ENCODE measurements at places on chromosomes 5 and 9.

- no peak for DNase-seq
These were observed 171.8 kb upstream of the TNC start for GRCh38 chr9:115289757-115290208.

- DNase-seq, result no peak
These were observed 7.6 kb upstream of the CAMSAP1 start for GRCh38 chr9:135914921-135915320.

GRCh38 chr9:137218754-137219271 is 3.2 kb downstream of the RNF208 start:
- no peak for DNase-seq

DNA sequence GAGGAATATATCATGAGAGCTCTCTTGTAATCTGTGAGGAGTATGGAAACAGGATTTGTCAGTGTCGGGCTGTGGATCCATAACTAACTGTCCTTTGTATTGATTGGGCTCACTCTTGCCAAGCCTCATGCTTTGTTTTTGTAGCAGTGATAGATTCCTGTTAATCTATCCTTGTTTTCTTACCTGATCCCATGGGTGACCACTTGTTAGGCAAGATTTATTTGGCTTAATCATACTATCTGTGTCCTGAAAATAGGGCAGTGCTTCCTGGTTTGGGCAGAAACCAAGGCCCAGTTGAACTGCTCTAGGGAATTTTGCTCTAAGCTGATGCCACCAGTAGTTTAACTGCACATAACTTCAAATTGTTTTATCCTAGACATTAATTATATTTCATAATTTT is 6.1 kb downstream of the NDFIP1 start:
- no peak for DNase-seq

- DNase-seq, result no peak
These were observed 12.0 kb upstream of the NEUROG1 start for GRCh38 chr5:135547590-135548254.

GRCh38 chr5:9554122-9554521 is 8.2 kb upstream of the SEMA5A start:
- DNase-seq, result no peak

DNA sequence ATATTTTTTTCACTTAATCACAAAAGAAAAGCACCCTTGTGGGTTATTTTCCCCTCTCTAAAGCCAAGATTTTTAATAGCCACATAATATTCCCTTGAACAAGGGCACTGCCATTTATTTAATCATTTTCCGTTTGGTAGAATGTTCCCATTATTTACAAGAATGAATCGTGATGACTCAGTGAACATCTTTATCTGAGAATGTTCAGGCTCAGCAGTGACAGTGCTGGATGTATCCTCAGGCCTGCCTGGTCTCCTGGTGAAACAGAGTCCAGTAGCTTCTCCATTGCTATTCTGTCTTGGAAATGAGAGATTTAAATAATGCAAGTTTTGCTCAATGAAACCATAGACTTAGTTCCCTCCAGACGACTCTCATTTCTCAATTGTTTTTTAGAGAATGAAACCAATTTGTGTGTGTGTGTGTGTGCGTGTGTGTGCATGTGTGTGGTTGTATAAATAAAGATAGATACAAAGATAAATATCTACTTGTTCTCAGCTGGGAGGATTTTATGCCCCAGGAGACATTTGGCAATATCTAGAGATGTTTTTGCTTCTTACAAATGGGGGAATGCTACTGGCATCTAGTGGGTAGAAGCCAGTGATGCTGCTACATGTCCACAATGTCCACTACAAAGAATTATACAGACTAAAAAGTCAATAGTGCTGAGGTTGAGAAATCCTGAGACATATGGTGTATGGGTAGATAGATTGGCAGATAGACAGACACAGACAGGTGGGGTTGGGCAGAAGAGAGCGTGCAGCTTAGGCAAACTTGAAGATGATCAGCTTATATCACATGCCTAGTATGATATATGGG is 55.0 kb downstream of the PAPPA start:
- no peak for DNase-seq

- no peak for DNase-seq
These were observed 115.8 kb upstream of the SLIT3 start for GRCh38 chr5:169416583-169417196.

- no peak for DNase-seq
These were observed 3.7 kb upstream of the PJA2 start for GRCh38 chr5:109413458-109413857.

GRCh38 chr9:110303133-110303532 is 34.5 kb downstream of the TXNDC8 start:
- DNase-seq, result no peak

DNA sequence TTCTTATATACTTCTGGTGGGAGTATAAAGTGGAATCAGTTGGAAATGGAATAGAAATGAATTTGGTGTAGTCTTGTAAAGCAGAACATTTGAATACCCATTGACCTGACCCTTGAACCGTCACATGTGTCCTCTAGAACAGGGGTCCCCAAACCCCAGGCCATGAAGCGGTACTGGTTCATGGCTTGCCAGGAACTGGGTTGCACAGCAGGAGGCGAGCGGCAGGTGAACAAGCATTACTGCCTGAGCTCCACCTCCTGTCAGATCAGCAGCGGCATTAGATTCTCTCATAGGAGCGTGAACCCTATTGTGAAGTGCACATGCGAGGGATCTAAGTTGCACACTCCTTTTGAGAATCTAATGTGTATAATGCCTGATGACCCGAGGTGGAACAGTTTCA is 80.0 kb downstream of the RANBP17 start:
- DNase-seq, result no peak

DNA sequence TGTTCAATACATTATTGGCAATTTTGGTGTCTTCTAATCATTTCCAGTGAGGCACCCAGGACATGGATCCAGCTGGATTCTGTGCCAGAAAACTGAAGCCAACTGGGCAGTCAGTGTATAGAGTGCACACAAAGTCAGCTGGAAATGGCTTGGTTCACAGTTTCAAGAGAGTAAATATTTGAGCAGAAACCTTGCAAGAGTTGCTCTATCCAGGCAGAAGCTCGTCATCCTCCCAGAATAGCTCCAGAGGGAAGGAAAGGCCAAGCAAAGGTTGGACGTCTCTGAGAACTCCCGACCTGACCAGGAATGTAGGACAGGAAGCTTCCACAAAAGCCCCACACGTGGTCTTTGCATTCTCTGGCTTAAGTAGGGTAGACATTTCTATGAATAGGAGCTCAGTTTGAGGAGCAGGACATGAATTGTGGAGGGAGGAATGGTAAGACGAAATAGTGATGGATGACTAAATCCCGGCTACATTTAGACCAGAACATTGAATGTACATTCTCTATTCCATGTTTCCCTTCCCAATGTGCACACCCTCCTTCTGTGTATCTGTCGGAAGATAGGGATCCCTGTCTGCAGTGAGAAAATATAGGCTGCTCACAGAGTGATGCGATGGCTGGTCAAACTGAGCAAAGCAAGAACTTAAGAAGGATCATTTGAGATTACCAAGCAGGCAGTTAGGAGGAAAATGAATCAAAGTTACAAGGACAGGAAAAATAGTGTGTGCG is 72.7 kb upstream of the FCN2 start:
- no peak for DNase-seq

GRCh38 chr5:96084874-96085506 is 123.3 kb upstream of the ELL2 start:
- no peak for DNase-seq

DNA sequence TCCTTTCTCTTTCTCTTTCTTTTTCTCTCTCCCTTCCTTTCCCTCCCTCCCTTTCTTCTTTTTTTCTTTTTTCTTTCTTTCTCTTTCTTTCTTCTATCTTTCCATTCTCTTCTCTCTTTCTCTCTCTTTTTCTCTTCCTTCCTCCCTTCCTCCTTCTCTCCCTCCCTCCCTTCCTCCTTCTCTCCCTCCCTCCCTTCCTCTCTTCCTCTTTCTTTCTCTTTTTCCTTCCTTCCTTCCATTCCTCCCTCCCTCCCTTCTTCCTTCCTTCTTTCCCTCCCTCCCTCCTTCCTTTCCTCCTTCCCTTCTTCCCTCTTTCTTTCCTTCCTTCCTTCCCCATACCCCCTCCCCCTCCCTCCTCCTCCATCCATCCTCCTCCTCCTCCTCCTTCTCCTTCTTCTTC is 243.3 kb upstream of the CTNND2 start:
- no peak for DNase-seq

DNA sequence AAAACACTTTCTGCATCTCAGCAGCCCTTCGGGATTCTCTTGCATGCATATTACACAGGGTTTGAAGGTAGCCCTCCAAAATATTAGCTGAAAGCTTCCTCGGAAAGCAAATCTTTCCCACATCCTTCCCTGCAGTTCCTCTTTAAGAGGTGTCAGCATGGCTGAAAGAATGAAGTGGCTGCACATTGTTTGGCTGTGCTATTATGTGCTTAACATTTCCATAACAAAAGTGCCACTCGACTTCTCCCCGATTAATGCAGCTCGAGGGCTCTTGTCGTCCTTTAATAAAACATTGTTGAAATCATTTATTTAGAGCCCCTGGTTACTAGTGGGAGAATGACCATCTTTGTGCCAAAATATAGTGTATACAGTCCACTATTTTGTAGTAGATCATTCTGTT is 6.5 kb downstream of the GAS1 start:
- no peak for DNase-seq

- no peak for DNase-seq
These were observed 616.3 kb downstream of the SLCO4C1 start for GRCh38 chr5:101679816-101680215.

DNA sequence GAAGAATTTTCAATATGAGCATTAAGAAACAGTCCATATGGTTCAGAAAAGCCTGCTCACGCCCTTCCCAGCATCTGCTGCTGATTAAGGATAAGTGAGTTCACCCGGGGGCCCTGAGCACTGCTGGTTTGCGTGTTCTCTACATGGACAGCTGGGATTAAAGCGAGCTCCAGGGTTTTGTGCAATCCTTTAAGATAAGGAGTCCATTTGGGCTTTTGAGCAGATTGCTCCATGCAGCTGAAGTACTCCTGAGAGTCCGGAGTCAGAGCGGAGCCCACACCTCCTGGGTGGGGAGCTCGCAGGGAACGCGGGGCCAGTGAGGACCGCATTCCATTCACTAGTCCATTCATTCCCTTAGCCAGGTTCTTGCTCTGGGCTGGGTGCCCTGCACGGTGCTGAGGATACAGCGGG is 149.3 kb upstream of the COL5A1 start:
- no peak for DNase-seq

- no peak for DNase-seq
These were observed 111.1 kb downstream of the WNK2 start for GRCh38 chr9:93295031-93295430.

GRCh38 chr5:68464424-68464823 is 248.9 kb downstream of the PIK3R1 start:
- peak; percentile 56 for DNase-seq

GRCh38 chr5:77761606-77762005 is 14.5 kb downstream of the TBCA start:
- DNase-seq, result no peak

- DNase-seq, result no peak
These were observed 13.5 kb upstream of the NRARP start for GRCh38 chr9:137315581-137316011.

DNA sequence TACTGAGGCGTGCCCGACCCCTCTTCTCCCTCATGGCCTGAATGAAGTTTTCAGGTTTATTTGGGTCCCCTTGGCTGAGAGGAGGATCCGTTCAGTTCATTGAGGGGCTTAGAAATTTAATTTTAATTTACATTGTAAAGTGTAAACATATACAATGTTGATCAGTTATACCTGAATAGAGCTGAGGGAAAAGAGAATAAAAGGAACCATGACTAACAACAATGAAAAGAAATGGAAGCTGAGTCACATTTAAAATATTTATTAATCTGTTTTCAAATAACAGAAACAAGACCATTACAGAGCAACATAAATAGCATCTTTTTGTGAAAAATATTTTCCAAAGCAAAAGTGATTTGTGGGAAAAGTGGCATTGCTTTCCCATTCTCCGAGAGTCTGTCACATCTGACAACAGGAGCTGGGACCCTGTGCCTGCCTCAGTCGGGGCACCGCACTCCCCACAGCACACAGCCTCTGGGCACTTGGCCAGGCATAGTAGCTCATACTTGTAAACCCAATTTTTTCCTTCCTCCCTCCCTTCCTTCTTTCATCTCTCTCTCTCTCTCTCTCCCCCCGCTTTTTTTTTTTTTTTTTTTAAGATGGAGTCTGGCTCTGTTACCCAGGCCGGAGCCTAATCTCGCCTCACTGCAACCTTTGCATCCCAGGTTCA is 28.7 kb downstream of the PROP1 start:
- DNase-seq, result no peak

GRCh38 chr9:33817327-33818166 is 587 bp downstream of the UBE2R2 start:
- peak; percentile 50 for DNase-seq

DNA sequence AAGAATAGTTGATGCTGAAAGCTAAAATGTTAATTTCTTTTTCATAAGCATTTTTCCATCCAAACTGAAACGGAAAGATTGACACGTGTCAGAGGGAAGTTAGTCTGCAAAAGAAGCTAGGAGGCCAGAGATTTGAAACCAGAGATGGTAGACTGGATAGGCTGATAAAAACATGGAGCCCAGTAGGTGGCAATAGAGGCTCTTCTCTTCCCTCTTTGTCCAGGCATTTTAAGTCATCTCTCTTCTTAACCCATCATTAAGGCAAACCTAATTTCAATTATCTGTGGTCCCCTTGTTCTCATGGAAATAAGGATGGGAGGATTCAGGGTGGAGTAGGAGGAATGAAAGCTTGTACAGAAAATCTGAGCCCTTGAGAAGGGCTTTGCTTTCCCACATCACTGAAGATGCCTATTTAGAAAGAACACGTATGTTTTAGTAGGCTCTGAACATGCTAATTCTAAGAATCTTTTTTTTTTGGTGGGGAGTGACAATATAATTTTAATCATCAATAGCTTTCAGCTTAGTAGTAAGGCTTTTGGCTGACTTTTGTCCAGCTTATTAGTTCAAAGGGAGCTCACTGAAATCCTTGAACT is 66.6 kb downstream of the ZNF474 start:
- DNase-seq, result no peak

- no peak for DNase-seq
These were observed 59.3 kb downstream of the COMMD10 start for GRCh38 chr5:116144103-116144502.

- no peak for DNase-seq
These were observed 32.6 kb downstream of the TTLL11 start for GRCh38 chr9:122060481-122060880.

GRCh38 chr9:87445646-87446045 is 52.0 kb upstream of the DAPK1 start:
- peak; percentile 17 for DNase-seq

- DNase-seq, result no peak
These were observed 1542.2 kb upstream of the CDH9 start for GRCh38 chr5:28580616-28581015.

GRCh38 chr5:60210810-60211209 is 317.3 kb upstream of the PDE4D start:
- DNase-seq, result no peak

GRCh38 chr5:34491251-34491620 is 164.9 kb upstream of the RAI14 start:
- no peak for DNase-seq

GRCh38 chr9:82331079-82331478 is 342.5 kb downstream of the SPATA31D1 start:
- DNase-seq, result no peak

GRCh38 chr5:127998950-127999615 is 84.5 kb upstream of the SLC12A2 start:
- DNase-seq, result no peak

GRCh38 chr5:57911438-57911837 is 428.8 kb upstream of the ACTBL2 start:
- DNase-seq, result no peak

Data from stimulated activated CD4-positive, alpha-beta T cell treated with anti-CD3 and anti-CD28 coated beads, Interleukin-2, amount 100 ng/mL, for 24 hours (primary cell).